ENCODE measurements at places on chromosomes 5 and 9. TPM values are rescaled to one million over a fixed set of nuclear protein-coding genes. Genes with fewer than 3 reads are reported as not detected.

DNA sequence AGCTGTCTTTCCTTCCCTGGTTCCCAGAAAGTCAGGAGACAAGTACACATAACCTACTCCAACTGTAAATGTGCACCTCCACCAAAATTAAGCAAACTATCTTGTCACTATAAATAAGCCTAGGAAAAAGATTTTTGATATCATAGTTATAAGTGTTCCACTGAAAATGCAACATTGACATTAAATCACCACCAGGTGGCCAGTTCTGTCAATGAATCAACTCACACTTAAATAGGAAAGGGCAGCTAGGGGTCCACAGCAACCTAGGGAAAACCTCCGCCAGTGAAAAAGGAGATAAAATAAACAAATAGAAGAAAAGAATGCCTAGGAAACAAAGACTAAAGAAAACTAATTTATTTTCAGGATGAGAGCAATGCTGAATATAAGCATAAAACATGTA, 243.0 kb upstream of the PTPRD start:
- no peaks in the 10 kb centered on the region for H3K4me1 ChIP-seq
- no peak overlapping the region for H3K27ac ChIP-seq
- H3K27me3 ChIP-seq: no peaks in the 10 kb centered on the region
- no peak overlapping the region for H3K4me3 ChIP-seq
- no peaks in the 10 kb centered on the region for H3K36me3 ChIP-seq
- DNase-seq: no peak

FBP2 gene
- not detected for total RNA-seq

INSL4 gene
- total RNA-seq: not detected

- no peaks in the 10 kb centered on the region for H3K27me3 ChIP-seq
- DNase-seq: peak; percentile 42
- no peak overlapping the region for H3K27ac ChIP-seq
- H3K36me3 ChIP-seq: peaks cover 3% of the 10 kb centered on the region
- no peak overlapping the region for H3K4me3 ChIP-seq
- H3K4me1 ChIP-seq: no peaks in the 10 kb centered on the region
These were observed 14.4 kb downstream of the F2RL2 start for GRCh38 chr5:76608833-76609232.

DNA sequence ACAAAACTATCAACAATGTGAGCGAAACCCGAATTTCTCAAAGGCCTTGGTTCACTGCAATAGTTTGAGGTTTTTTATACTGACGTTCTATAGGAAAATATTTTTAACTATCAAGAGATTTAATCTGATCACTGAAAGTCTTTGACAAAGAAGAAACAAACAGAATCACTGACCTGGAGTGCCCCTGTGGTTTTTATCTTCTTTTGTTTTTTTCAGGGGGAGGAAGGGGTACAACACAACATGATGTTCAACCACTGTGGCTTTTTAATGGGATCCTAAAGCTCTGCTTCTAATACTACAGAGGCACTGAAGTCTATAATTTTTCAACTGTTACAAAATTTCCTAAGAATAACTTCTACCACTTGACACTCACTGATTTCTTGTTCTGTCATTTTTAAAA, 185.9 kb downstream of the AP3B1 start:
- H3K4me1 ChIP-seq: no peaks in the 10 kb centered on the region
- no peak for DNase-seq
- H3K4me3 ChIP-seq: no peak overlapping the region

FLT4 gene
- total RNA-seq: 2.3 TPM

- H3K36me3 ChIP-seq: peaks cover 91% of the 10 kb centered on the region
- no peak overlapping the region for H3K4me3 ChIP-seq
- H3K4me1 ChIP-seq: peaks cover 1% of the 10 kb centered on the region
- H3K27me3 ChIP-seq: no peaks in the 10 kb centered on the region
- H3K27ac ChIP-seq: no peak overlapping the region
These were observed 5.8 kb downstream of the NDUFS6 start for GRCh38 chr5:1806974-1807373.

PCDHA13 gene
- not detected for total RNA-seq

GRCh38 chr9:4553951-4554381, 63.7 kb downstream of the SLC1A1 start:
- H3K27ac ChIP-seq: no peak overlapping the region
- peaks cover 33% of the 10 kb centered on the region for H3K4me1 ChIP-seq
- H3K4me3 ChIP-seq: no peak overlapping the region
- DNase-seq: no peak
- no peaks in the 10 kb centered on the region for H3K36me3 ChIP-seq

DNA sequence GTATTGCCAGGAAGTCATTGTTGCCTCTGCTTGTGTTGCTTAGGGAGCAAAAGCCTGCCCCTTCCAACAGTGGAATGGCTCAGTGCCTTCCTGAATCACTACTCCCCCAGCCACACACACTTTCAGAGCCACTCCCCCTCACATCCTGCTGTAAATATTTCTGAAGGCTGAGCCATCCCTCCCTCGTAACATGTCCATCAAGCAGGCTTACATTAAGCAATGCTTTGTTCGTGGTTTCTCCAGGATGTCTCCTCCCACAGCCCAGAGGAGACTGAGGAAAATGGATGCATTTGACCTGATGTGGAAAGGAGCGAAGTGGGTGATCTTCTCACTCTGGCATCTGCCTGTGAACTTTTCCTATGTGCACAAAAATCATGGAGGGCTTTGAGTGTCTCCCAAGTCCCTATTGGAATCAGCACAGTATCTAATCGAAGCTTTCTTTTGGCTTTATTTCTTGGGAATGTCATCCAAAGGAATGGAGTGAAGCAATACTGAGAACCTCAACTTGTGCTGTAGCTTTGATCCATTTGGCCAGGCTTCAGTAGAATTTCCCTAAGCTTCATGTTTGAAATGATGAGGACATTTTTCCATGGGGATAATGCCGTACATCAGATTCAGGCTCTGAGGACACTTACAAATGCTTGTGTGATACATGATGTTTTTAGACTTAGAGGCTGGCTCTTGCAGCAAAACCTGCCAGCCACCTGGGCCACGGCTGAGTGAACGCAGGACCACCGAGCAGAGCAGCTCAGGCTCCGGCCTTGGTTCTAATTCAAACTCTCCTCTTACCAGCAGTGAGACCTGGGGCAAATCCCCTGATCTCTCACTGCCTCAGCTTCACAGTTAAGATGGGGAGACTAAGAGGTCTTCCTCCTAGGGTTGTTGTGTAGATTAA, 389.1 kb downstream of the ENC1 start:
- no peak overlapping the region for H3K27ac ChIP-seq
- no peaks in the 10 kb centered on the region for H3K36me3 ChIP-seq
- no peaks in the 10 kb centered on the region for H3K27me3 ChIP-seq
- no peaks in the 10 kb centered on the region for H3K4me1 ChIP-seq

- no peaks in the 10 kb centered on the region for H3K36me3 ChIP-seq
- no peak for DNase-seq
- H3K27ac ChIP-seq: no peak overlapping the region
- no peaks in the 10 kb centered on the region for H3K4me1 ChIP-seq
- no peaks in the 10 kb centered on the region for H3K27me3 ChIP-seq
- H3K4me3 ChIP-seq: no peak overlapping the region
These were observed 58.0 kb downstream of the GDA start for GRCh38 chr9:72207278-72207677.

DNA sequence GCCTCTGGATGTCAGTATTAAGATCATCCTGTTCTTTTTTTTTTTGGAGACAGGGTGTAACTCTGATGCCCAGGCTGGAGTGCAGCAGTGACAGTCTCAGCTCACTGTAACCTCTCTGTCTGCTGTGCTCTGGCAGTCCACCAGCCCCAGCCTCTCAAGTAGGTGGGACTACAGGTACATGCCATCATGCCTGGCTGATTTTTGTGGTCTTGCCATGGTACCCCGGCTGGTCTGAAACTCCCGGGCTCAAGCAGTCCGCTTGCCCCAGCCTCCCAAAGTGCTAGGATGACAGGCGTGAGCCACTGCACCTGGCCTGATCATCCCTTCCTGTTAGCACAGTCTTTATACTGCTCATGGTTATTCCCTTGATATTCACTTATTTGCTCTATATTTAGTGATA, 3.5 kb downstream of the KDM4C start:
- H3K4me3 ChIP-seq: no peak overlapping the region
- H3K27ac ChIP-seq: no peak overlapping the region
- no peaks in the 10 kb centered on the region for H3K27me3 ChIP-seq
- no peak for DNase-seq

GRCh38 chr5:103474677-103475076, 87.9 kb downstream of the NUDT12 start:
- no peaks in the 10 kb centered on the region for H3K36me3 ChIP-seq
- H3K4me1 ChIP-seq: no peaks in the 10 kb centered on the region
- DNase-seq: no peak
- no peaks in the 10 kb centered on the region for H3K27me3 ChIP-seq
- H3K4me3 ChIP-seq: no peak overlapping the region
- no peak overlapping the region for H3K27ac ChIP-seq

- no peak overlapping the region for H3K27ac ChIP-seq
- no peaks in the 10 kb centered on the region for H3K4me1 ChIP-seq
- H3K27me3 ChIP-seq: no peaks in the 10 kb centered on the region
- no peaks in the 10 kb centered on the region for H3K36me3 ChIP-seq
- no peak overlapping the region for H3K4me3 ChIP-seq
These were observed 1068.3 kb upstream of the EDIL3 start for GRCh38 chr5:85453026-85453349.

DNA sequence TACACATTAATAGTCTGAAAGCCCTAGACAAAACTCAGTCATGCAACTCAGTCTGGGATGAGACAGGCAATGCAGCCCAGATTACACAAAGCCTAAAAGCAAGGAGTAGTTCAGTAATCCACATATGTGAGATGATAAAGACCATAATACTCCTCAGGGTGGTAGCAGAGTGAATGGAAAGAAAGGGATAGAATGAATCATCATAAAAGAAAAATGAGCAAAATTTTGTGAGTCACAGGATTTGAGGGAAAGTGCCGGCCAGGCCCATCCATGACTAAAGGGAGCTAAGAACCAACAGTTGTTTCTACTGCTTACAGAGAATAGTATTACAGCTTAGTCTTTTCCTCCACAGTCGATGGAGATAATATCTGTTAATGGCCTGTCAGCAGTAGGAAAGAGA, 90.0 kb upstream of the POU5F2 start:
- H3K27ac ChIP-seq: no peak overlapping the region
- H3K36me3 ChIP-seq: no peaks in the 10 kb centered on the region
- H3K4me1 ChIP-seq: no peaks in the 10 kb centered on the region
- H3K4me3 ChIP-seq: no peak overlapping the region
- H3K27me3 ChIP-seq: no peaks in the 10 kb centered on the region

NRG2 gene
- total RNA-seq: 0.13 TPM

- no peak overlapping the region for H3K4me3 ChIP-seq
- no peak overlapping the region for H3K27ac ChIP-seq
- no peak for DNase-seq
- H3K36me3 ChIP-seq: no peaks in the 10 kb centered on the region
These were observed 4.3 kb upstream of the ARID3C start for GRCh38 chr9:34633166-34633565.

- DNase-seq: no peak
- no peaks in the 10 kb centered on the region for H3K4me1 ChIP-seq
- H3K27me3 ChIP-seq: peaks cover 4% of the 10 kb centered on the region
- no peak overlapping the region for H3K4me3 ChIP-seq
- no peaks in the 10 kb centered on the region for H3K36me3 ChIP-seq
- no peak overlapping the region for H3K27ac ChIP-seq
These were observed 7.9 kb downstream of the IRX4 start for GRCh38 chr5:1874771-1875220.
